ENCODE measurements at places on chromosomes 7 and 10. TPM values are rescaled to one million over a fixed set of nuclear protein-coding genes. Genes with fewer than 3 reads are reported as not detected.

GRCh38 chr10:107166403-107166802 lies 1.9 kb upstream of the SORCS1 start:
- H3K4me1 ChIP-seq: no peaks in the 10 kb centered on the region
- peaks cover 14% of the 10 kb centered on the region for H3K27me3 ChIP-seq
- DNase-seq: no peak
- no peak overlapping the region for H3K4me3 ChIP-seq
- H3K36me3 ChIP-seq: peaks cover 4% of the 10 kb centered on the region

- H3K36me3 ChIP-seq: no peaks in the 10 kb centered on the region
- no peaks in the 10 kb centered on the region for H3K27me3 ChIP-seq
- no peaks in the 10 kb centered on the region for H3K4me1 ChIP-seq
- H3K27ac ChIP-seq: no peak overlapping the region
- no peak overlapping the region for H3K4me3 ChIP-seq
Observed at GRCh38 chr10:76301950-76302349, 870.5 kb downstream of the LRMDA start.

DNA sequence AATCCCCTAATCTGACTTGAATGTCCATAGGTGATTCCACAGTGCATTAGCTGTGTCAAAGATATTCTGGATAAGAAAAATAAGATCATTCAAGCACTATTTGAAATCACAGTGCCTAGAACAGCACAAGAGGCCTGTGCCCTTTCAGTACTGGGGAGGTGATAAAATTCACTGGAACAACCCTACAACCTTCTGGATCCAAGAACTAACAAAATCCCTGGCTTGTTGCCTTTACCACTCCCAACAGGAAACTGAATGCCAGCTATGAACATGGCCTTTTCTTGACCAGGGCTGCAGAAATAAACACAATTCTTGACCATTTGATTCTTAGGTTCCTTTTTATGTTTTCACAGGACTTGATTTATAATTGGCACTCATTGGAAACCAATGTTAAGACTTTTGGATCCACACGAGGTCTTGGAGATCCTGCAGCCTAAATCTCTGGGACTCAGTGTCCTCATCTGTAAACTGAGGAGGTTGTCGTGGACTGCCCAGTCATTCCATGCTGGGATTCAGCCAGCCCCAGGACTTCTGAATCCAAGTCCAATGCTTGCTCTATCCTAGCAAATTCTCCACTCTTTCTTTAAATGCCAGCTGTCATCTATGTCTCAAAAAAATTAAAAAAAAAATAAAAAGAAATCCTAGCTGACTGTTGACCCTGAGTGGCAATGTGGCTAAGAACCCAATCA lies 624.7 kb downstream of the KCNMA1 start:
- H3K4me1 ChIP-seq: peaks cover 2% of the 10 kb centered on the region
- no peaks in the 10 kb centered on the region for H3K36me3 ChIP-seq
- no peaks in the 10 kb centered on the region for H3K27me3 ChIP-seq
- no peak overlapping the region for H3K4me3 ChIP-seq

- H3K4me1 ChIP-seq: no peaks in the 10 kb centered on the region
- H3K27me3 ChIP-seq: no peaks in the 10 kb centered on the region
- H3K36me3 ChIP-seq: no peaks in the 10 kb centered on the region
- H3K4me3 ChIP-seq: no peak overlapping the region
Observed at GRCh38 chr10:21336476-21337170, 188.9 kb downstream of the SKIDA1 start.

- no peaks in the 10 kb centered on the region for H3K36me3 ChIP-seq
- peaks cover 4% of the 10 kb centered on the region for H3K27me3 ChIP-seq
- no peak overlapping the region for H3K27ac ChIP-seq
- no peak overlapping the region for H3K4me3 ChIP-seq
- no peak for DNase-seq
- H3K4me1 ChIP-seq: no peaks in the 10 kb centered on the region
Observed at GRCh38 chr10:104707602-104708459, 66.7 kb downstream of the SORCS3 start.

- no peaks in the 10 kb centered on the region for H3K36me3 ChIP-seq
- H3K27me3 ChIP-seq: peaks cover 18% of the 10 kb centered on the region
- H3K27ac ChIP-seq: no peak overlapping the region
- H3K4me1 ChIP-seq: no peaks in the 10 kb centered on the region
- H3K4me3 ChIP-seq: no peak overlapping the region
Observed at GRCh38 chr7:29105752-29106668, 40.3 kb downstream of the CPVL start.

DNA sequence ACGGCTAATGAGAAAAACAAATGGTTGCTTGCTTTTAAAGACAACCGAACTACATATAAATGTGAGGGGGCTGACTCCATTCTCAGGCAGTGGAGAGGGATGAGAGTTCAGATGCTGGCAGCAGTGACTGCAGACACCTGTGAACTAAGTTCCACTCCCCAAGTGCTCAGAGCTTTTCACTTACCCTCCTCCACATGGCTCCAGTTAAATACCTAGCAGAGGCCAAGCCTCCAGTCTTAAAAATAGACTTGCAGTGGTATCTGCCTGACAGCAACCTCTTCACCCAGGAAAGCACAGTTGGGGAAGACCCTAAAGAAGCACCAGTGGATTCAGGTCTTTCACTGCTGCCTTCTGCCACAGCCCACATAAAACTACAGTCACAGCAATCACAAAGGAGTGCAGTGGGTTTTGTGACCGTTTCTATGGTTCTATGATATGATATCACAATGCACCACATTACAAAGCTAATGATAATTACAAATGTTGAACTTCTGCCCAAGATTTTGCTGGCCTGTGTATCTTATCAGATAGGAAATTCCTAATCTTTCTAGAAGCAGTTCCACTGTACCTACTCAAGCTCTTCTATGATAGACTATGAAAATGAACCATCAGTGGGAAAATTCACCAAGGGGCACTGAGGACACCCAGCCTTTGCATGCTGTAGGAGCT lies 3.3 kb upstream of the ABLIM1 start:
- no peak for DNase-seq
- no peak overlapping the region for H3K27ac ChIP-seq

DNA sequence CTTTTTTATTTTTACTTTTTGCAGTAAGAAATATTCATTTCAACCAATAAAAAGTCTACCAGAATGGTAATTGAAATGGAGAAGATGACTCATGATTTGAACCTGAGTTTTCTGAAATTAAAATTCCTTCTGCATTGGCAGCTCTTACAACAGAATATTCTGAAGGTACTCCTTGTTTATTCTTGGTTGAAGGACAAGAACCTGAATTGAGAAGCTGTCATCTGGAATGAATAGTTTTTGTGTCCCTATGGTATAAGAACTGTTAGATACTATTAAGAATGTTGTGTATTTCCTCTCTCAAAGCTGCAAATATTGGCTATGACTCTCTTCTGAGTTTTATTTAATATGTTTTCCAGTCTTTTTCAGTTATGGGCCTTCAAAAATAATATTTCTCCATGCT lies 56.1 kb downstream of the CDK1 start:
- no peak overlapping the region for H3K27ac ChIP-seq
- H3K4me3 ChIP-seq: no peak overlapping the region
- DNase-seq: no peak
- no peaks in the 10 kb centered on the region for H3K4me1 ChIP-seq
- peaks cover 8% of the 10 kb centered on the region for H3K27me3 ChIP-seq

DNA sequence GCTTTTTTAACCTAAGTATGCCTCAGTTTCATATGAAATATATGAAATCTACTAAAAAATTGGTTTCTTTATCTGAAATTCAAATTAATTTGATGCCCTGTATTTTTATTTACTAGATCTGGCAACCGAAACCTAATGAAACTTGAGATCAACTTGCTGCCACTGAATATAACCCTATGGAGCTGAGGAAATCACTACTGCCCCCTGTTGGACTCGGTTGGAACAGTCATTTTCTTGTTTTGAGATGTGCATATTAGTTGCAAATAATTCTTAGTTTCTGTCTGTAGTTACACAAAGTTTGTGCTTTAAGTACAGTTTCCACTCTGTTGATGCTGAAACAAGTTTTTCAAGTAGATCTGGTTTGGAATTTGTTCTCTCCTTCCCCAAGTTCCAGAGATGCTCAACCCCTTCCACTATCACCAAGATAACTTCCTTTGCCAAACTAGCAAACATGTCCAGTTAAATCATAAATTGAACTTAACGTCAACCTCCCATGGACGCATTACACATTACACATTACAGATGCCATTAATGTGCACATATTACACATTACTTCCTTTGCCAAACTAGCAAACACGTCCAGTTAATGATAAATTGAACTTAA lies 22.2 kb upstream of the EXOC4 start:
- no peak overlapping the region for H3K27ac ChIP-seq
- no peaks in the 10 kb centered on the region for H3K4me1 ChIP-seq
- peak; percentile 57 for DNase-seq
- H3K4me3 ChIP-seq: no peak overlapping the region
- peaks cover 26% of the 10 kb centered on the region for H3K27me3 ChIP-seq

DNA sequence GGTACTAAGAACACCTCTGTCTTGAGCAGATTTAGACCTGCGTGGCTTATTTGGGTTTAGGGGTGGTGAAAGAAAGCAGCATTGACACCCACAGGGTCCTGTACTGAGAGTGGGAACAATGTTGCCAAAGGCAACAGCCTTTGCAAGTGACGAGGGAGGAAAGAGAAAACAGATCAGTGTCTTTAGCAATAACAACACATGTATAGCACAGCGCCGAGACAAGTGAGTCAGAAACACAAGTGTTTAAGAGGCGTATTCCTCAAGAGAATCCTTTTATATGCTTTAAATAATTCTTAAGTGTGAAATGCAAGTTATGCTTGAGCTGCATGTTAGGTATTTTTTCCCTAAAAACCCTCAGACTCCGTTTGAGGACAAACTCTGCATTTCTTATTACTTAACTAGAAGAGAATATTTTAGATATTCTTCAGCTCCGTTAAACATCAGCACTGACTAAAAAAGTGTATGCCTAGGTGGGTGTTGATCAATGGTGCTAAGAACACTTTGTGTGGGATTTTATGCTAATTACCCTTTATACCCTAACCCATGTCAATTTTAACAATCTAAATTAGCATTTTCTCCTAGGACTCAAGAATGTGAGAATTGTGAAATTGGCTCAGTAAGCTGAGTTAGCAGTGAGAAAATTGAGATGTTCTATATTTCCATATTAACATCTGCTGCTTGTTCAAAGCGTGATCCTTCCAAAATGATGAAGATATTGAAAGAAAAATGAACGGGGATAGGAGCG lies 1095.4 kb upstream of the CELF2 start:
- DNase-seq: no peak
- H3K27ac ChIP-seq: no peak overlapping the region
- no peak overlapping the region for H3K4me3 ChIP-seq
- H3K36me3 ChIP-seq: no peaks in the 10 kb centered on the region
- no peaks in the 10 kb centered on the region for H3K4me1 ChIP-seq

CDK14 gene
- total RNA-seq: 0.23 TPM

NUP205 gene
- total RNA-seq: 120 TPM

CUL2 gene
- 37.4 TPM for total RNA-seq

LRWD1 gene
- 20.6 TPM for total RNA-seq

SPAM1 gene
- not detected for total RNA-seq
